Bronchial epithelial cell (primary cell): ENCODE measurements at places on chromosomes 1 and 21.

DNA sequence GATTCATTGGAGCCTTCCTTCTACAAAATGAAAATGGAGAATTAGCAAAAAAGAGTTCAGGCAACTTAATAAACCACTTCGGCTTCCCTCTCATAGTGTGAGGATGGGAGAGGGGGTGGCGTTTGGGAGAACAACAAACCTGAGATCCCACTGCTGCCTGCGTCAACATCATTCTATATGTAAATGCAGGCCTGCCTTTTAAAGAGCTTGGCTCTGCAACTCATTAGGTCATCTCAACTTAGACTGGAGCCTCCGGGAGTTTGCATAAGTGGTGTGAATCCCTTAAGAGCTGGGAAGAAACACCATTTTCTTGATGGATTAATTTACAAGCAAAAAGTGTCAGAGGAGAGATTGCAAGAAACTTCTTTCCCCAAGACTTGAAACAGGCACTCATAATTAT lies 127.6 kb upstream of the DAB1 start:
- no peak for DNase-seq

DNA sequence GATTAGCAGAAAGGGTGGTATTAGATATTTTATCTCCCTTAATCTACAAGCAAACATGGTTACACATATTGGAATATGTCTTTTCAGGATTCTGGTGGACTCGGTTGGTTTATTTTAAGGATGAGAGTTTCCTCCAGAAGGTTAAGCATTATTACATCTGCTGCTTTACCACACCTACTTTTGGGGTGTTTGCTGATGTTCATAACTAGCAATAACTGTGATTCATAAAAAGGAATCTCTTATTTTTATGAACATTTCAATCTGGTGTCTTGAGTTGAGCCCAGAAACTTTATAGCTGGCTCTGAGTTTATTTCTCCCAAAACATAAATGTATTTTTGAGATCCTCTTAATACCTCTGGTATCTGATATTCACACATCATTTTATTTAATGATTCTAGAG lies 82.7 kb downstream of the LRRC8D start:
- DNase-seq = no peak

DNA sequence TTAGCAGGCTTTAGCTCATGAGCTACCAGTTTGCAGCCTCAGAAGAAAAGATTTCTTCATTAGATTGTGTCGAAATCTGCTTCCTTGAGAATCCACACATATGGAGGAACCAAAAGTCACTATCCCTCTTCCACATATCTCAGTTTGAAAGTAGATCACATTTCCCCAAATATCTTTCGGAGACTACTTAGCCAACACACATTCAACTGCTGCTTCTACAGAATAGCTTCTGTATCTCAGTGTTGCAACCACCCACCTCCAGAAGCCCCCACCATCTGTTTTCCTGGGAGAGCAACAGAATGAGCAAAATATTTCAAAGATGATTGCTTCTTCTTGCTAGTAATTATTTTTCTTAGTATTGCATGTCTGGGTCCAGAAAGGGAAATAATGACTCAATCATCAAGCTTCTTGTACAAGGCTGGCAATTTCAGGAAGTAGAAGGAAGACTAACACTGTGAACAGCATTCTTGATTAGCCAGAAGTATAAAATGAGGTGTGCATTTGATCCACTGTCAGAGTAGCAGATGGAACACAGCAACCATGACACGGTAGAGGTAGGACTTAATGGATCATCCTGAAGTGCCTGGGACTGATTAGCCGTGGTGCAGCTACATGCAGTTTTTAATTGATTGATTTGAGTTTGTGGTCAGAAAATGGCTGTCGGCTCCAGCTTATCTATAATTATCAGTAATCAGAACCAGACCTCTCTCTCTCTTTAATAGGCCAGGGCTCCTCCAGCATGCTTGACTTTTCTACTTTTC lies 24.9 kb downstream of the ZC3H11B start:
- DNase-seq = peak; percentile 41

DNA sequence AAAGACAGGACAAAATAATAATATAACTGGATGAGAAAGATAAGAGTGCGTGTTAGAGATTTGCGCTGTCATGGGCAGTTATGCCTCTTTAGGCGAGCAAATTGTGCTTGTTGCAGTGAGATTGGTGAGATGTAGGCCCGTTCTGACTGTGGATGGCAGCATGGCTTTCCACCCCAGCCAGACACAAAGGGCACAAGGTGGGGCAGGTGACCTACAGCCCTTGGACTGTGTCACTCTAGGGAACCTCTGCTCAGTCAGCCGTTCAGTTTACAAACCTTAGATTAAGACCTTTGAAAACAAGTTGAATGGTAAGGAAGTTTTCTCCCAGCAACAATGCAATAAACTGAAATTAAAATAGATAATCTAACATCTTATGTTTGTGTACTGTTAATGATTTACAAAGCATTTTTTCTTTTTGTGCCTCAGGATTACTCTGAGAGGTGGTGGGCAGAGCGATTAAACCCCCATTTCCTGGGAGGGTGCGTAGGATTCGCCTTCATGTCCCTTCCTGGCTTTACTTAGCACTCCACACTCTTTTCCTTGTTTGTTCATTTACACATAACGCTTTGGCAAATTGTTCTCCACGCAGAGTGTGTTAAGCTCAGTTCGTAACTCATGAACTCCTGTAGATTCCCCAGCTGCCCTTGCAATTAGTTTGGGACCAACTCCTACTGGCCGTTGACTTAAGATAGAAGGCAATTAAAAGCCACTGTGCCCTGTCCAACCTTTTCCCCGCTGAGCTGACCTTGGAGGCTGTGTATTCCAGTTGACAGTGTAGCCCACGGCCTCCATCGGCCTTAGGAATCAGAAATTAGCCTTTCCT lies 58.1 kb upstream of the IGSF5 start:
- DNase-seq = no peak

DNA sequence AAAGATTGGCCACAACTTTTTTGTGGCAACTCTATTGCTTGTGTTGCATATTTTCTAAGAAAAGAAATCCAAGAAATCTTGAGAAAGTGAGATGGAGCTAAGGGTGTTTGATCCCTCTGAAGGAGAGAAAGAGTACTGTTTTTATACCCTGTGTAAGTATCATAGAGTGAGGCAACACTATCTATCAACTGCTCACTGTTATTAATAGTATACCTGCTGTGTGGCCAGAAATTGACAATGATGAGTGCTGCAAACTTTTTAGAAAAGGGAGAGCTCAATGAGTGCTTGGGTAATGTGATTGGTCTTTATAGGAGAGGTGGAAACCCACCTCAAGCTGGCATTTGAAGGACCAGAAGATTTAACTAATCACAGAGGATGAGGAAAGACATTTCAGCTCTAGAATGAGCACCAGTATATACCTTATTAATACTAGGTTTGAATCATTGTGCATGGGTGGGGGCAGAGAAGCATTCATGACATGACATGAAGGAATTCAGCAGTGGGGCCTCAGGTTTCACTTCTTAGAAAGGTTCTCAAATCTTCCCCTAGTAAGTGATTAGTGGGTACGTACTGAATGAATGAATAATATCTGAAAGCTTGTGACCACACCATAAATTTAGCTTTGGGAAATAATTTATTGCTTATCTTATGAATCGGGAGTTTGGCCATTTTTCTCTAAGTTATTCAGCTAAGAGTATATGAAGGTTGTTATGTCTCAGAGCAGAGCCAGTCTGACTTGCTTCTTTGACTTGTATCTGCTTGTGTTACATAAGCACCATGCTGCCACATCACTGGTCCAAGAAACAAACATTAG lies 169.2 kb upstream of the SGIP1 start:
- DNase-seq = peak; percentile 70

- DNase-seq = peak; percentile 25
These were observed 326.5 kb upstream of the SGIP1 start for GRCh38 chr1:66207484-66207883.

DNA sequence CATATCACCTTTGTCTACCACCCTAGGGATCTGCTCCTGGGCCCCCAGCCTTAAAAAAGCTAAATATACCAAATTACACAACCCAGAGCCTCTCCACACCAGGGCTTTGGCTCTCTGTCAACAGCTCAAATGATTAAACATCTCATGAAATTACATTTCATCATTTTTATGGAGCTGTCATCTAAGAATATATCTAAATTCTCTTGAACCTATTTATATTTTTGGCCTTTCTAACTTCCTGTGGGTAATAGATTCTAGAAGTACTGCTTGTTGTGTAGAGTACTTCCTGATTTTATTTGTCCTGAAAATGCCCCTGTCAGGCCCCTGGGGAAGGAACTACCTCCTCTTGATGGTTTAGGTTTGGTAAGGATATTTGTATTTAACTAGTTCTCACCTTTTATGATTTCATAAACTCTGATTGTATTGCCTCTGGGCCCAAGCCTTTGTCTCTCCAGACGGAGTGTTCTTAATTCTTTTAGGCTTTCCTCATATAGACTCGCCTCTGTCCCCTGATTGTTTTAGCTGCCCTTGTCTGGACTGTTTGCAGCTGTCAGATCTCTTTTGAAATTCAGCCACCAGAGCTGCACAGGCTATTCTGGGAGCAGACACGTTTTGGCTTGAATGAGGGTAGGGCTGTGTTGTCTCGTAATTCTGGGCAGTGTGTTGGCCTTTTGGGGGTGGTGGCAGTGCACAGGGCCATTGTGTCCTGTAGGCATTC lies 16.6 kb downstream of the MYOG start:
- DNase-seq = no peak

DNA sequence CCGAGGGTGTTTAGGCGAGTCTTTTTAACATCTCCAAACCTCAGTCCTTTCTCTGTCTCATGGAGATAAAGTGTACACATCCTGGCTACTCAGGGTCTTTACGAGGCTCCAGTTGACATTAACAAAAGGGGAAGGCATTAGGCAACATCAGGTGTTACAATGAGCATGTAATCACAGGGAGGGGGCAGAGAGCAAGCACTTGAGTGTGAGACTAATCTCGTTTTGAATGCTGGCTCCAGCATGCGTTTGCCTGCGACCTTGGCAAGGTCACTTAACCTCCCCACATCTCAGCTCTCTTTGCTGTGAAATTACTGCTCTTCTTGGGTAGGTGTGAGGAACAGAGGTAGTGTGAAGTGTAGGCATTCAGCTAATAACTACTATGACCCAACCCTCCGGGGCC lies 3.1 kb downstream of the TNNT2 start:
- DNase-seq = no peak

DNA sequence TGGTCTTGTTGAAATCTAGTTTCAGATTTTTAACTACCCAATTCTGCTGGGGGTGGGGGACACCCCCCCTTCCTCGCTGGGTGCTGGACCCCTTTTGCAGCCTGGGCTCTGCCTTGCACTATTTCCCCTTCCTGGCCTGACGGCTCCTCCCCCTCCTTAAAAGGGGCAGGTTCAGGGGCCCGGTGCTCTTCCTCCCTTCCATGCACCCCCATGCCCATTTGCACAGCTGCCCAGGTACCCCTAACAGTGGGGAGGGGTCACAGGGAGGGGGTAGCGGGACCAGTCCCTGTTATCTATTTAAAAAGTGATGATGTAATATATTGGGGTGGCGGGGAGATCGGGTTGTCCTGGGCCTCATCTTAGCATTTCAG lies 15.3 kb downstream of the ZBTB7B start:
- no peak for DNase-seq

- peak; percentile 14 for DNase-seq
These were observed 251.1 kb downstream of the NPHP4 start for GRCh38 chr1:5740865-5741860.

DNA sequence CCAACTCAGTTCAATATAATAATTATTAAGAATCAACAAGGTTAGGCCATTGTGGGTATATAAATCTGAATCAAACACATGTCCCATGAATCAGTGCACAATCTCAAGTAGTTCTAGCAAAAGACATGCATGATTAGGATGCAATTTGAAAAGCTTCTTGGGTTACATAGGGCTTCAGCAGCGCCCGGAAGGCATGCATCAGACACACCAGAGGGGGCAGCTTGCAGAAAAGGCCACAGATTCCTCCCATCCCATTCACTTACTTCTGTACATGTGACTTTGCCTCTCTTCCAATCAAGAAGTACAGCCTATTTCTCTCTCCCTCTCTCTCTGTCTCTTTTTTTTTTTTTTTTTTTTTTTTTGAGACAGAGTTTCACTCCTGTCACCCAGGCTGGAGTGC lies 91.8 kb downstream of the KCNN3 start:
- no peak for DNase-seq

DNA sequence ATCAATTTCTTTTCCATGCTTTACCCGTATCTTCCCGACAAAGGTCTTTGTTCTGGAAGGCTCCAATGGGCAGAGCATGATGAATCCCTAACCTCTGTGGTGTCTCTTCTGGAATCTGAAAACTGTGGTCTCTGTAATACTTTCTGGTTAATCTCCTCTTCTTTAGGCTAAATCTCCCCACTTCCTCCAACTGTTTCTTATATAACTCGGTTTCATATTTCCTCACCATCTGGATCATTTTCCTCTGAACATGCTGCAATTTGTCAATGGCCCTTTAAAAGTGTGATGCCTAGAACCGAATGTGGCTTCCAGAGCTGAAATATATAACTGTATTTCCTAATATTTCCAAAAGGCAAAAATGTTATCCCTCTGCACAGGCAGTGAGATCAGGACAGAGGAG lies 66.1 kb downstream of the ALG14 start:
- DNase-seq = no peak

- DNase-seq = no peak
These were observed 17.9 kb downstream of the SLC9A1 start for GRCh38 chr1:27136998-27137542.

DNA sequence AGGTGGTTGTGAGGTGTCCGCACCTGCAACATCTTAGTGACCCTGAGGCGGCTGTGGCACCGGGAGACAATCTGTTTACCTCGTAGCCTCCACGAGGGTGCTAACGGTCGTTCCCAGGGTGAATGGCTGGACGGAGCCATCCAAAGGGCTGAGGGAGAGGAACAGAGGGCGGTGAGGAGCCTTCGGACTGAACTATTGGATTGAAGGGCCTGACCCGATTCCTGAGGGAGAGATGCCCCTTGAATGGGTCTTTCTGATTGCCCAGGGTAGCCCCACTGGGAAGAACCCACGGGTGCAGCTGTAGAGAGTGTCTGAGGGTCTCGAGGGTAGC lies 2.3 kb downstream of the NR5A2 start:
- DNase-seq = no peak

DNA sequence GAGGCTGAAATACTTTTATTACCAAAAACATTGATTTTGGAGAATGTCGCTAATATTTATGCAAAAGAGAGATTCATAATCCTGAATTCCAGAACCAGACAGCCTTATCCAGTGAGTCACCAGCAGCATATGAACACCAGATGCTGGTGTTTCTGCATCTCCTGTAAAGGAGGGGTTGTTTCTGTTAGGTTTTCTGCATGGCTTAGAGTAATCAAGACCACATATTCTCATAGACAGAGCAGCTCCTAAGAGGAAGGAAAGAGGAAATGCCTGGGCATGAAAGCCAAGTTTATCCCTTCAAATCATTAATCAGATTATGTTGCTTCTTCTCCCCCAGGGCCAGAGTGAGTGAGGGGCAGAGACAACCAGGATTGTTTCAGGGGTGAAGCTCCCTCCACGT lies 86.2 kb downstream of the NGF start:
- peak; percentile 62 for DNase-seq

DNA sequence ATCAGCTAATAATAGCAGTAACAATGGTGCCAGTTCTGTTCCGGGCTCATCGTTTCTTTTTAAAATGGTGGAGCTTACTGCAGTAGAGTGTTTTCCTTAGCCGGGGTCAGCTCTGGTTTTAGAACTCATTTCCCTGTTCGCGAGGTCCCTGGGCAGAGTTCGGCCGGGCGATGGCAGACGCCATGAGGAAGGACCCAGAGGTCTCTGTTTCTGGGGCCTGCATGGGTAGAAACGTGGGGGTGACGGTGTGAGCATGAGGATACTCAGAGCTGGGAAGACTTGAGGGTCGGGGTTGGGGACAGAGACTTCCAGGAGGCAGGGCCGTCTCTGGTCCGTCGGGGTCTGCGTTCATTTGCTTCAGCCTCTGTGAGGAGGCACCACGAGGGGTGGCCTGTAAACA lies 38.8 kb downstream of the PRKCZ start:
- no peak for DNase-seq

GRCh38 chr1:42730988-42731387 lies 9.0 kb downstream of the CLDN19 start:
- DNase-seq = peak; percentile 63
